ENCODE measurements at places on chromosomes 7 and 10.

GRCh38 chr10:16646181-16647059 lies 124.7 kb upstream of the C1QL3 start:
- peak; percentile 28 for DNase-seq

DNA sequence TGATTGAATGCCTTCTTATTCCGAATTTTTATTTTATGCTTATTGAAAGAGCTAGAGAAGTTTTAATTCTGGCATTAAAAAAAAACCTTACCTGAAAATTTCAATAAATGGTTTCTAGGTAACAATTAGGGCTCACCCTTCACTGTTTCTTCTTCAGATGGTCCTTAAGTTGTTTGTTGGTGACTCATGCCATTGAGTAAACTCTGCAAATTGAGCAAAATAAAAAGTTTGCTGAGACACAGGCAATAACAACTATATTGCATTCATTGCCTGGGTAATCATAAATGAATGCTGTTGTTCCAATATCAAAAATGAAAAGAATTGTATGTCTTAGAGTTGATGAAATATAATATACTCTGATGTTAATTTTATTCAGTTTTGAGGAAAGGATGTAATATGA lies 300.3 kb downstream of the CDK14 start:
- no peak for DNase-seq

DNA sequence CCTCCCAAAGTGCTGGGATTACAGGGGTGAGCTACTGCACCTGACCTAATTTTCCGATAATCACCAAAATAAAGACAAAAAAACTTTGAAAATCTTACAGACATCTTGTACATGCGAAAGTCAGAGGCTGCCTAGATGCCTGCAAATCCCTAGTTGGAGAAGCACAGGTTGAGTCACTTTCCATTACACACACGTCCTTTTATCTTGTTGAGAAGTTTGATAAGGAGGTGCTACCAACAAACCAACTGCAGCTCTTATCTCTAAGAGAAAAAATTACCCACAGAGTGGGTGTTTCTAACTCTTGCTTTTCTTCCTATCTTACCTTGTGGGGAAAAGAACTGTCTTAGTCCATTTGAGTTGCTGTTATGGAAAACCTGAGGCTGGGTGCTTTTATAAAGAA lies 589.8 kb downstream of the GALNT17 start:
- no peak for DNase-seq

GRCh38 chr10:63595072-63595471 lies 73.9 kb downstream of the REEP3 start:
- no peak for DNase-seq

GRCh38 chr10:20299034-20299736 lies 483.0 kb downstream of the PLXDC2 start:
- peak; percentile 77 for DNase-seq

GRCh38 chr7:1639071-1639470 lies 31.0 kb upstream of the ELFN1 start:
- DNase-seq = no peak

DNA sequence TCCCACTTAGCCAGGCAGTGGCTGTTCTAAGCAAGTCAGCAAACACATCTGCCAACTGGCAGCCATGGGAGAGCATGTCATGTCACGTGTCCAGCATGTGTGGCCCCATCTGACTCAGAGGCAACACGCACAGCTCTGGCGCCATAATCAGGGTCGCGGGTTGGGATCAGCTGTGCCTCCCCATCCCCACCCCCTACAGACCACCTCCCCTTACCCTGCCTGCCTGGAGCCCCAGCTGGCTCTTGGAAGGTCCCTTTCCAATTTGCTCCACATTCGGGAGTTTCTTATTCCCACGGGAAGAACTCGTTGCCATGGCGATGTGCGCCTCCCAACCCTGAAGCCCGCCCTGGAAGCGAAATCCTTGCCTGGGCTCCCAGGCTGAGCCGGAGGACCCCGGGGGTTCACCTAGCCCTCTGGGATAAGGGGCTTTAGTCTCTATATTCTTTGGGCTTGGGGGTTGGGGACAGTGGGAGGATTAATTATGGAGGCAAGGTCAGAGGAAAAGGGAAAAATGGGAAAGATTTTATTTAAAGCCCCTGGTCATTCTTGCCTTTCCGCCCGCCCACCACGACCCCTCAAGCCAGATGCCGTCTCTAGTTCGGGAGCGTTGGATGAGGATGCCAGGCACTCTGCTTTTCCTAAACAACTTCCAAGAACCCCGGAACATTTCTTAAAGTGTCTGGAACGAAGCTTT lies 283.7 kb downstream of the ZEB1 start:
- DNase-seq = peak; percentile 80

DNA sequence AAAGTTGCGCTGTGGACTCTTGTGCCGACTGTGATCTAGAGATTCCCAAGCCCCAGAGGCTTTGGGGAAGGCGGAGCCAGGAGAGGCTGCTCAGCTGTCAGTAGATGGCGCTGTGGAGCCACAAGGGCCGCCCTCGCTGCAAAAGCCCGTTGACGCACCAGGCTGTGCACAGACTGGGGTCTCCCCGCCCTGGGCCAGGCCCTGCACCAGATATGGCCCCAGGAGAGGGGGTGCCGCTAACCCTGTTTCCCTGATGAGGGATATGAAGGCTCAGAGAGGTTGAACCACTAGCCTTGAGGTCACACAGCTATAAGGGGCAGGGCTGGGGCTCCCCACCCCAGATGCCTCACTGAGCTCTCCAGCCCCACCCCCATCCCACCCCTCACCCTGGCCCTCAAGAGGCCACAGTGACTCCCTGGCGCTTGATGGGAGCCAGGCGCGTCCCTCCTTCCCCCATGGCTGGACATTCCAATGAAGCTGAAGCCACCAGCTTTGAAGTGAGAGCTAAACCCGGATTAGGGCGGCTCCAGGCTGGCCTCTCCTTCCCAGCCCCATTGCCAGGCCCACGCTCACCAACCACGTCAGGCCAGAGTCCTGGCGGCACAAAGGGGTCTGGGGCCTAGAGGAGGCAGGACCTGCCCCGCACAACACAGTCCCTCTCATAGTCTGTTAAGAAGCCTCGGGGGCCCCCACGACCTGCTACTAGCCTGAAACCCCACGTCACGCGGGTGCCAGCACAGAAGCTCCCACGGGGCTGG lies 26.4 kb downstream of the MYL10 start:
- peak; percentile 60 for DNase-seq

Measured in fibroblast of skin of abdomen (primary cell).